ENCODE measurements at places on chromosomes 12 and 14.

GRCh38 chr14:98227000-98227726 lies 1044.8 kb downstream of the BCL11B start:
- no peak for DNase-seq

- no peak for DNase-seq
These were observed 38.3 kb upstream of the GRIP1 start for GRCh38 chr12:66717036-66717673.

DNA sequence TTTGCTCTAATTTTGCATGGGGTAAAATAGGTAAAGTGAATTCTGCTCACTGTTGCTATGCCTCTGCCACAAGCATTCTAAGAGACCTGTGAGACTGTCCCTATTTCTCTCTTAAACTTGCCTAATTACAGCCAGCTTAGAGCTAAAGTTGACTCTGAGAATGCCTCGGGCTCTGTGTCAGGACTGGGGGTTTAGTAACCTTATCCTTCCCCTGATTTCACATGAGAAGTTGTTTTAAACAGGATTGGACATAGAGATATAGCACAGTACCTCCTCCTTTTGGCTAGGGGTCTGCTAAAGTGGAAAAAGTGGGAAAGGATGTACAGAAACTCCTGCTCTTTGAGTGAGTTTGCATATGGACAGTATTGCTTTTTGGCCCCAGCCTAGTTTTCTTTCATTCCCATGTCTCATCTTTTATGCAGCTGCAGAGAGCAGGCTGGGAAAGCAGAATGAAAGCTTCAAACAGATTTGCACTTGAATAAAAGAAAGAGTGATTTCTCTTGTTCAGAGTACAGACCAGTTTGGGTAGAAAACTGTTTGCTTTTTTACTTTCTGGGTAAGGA lies 122.0 kb downstream of the RAD51B start:
- DNase-seq = peak; percentile 37

GRCh38 chr14:77224212-77224611 lies 42.6 kb downstream of the TMEM63C start:
- no peak for DNase-seq

DNA sequence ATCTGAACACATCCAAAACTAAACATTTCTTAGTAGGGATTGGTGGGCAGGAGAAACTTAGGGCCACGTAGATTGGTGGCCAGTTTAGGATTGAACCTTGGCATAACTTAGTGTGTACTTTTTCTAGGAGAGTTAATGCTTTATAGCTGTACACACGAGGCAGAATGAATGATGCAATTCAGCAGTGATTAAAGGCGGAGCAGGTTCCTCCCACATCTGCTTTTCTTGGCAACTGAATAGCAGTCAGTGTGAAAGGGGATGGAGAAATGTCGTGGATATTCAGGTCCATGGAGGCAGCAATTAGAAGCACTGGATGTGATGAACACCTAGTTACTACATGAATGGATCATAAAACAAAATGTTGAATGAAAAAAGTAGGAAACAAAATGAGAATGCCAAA lies 493.8 kb downstream of the FUT8 start:
- DNase-seq = no peak
